ENCODE measurements at places on chromosomes 6 and 20.

GRCh38 chr20:38260025-38260377 is 534 bp downstream of the KIAA1755 start:
- no peak for DNase-seq

DNA sequence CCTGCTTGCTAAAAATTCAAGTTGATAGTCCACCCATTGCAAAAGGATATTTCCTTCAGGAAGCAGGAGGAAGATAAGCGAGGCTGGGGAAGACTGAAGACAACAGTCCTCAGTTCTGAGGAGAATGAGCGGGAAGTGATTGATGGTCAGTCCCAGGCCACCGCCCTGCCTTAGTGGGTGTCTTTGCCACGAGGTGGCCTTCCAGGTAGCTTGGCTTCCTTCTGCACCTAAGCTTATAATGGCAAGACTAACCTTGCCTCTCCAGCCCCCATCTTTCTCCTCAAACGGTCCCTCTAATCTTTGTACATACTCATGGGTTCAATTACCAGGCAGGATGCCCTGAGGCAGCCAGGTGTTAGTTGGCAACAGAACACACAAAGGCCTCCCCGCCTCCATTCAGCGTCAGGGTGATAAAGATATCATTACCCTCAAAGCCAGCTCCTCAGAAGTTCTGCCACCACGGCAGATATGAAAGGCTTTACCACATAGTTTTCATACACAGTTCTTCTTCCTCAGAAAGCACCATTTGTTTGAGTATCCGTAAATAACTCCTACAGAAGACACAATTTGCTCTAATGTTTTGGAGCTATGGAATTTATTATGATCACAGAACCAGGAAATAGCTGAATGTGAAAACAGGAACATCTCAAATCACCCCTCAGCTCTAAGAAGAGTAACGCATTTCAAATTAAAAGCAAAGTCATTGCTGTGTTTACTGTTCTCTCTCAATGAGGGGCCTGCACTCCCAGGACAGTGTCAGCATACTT is 249.4 kb downstream of the ATXN1 start:
- peak; percentile 64 for DNase-seq

DNA sequence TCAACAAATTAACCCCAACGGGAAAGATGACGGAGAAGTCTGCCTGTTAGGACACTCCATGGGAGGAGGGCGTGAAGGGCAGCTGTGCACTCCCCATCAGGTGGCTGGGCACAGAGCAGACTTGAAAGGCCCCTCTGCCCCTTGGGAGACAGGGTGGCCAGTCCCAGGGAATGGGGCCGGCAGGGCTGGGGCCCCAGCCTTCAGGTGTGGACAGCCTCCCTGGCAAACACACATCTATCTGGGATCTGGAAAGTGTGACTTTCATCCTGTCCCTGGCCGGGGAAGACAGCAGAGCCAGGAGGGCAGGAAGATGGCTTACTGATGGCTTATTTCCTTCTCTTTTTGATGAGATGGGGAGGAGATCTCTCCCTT is 4.5 kb upstream of the FRMD1 start:
- no peak for DNase-seq

- no peak for DNase-seq
Measured at GRCh38 chr6:159259441-159260125, 90.4 kb downstream of the FNDC1 start.

GRCh38 chr6:90294614-90294988 is 2.0 kb downstream of the BACH2 start:
- peak; percentile 64 for DNase-seq

GRCh38 chr6:67594366-67594765 is 1040.7 kb upstream of the ADGRB3 start:
- no peak for DNase-seq

DNA sequence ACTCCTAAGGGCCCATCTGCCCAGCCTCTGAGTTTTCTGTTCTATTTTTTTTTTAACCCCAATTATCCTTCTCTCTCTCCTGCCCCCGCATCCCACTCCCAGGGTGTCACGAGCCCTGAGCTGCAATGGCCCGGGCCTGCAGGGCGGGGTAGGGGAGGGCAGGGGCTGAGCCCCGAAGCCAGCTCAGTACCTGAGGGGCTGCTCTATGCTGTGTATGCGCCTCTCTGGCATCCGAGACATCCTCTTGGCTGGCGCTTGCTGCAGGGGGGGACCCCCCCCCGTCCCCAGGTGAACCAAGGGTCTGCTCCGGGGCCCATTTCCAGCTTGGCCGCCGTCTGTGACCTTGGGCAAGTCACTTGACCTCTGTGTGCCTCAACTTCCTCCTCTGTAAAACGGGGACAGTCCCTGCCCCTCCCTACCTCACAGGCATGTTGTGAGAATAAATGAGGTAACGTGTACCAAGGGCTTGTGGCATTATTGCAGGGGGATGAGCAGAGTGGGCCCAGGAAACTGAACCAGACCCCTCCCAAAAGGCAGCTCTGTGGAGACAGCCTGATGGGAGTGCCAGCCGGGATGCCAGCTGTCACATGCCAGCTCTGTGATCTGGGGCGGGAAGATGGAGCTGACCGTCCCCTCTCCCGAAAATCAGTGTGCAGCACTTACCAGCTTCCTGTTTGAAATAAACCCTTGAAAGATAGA is 13.0 kb upstream of the MYL9 start:
- no peak for DNase-seq

DNA sequence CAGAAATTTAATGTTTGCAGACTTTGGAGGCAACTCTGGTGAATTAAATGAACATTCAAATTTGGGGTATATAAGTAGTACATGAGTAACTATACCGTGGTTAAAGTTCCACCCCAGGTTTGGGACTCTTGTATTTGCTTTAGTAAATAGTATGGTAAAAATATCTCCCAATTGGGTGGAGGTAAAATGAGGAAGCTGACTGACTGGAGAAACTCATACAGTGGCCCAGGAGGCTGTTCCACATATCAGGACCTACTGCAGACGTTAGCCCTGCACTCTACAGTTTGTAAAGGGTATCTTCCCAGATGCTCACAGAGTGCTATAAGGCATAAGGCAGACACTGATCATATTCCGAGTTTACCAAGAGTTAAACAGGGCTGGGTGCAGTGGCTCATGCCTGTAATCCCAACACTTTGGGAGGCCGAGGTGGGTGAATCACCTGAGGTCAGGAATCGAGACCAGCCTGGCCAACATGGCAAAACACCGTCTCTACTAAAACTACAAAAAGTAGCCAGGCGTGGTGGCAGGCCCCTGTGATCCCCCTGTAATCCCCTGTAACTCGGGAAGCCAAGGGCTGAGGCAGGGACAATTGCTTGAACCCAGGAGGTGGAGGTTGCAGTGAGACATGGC is 53.7 kb downstream of the CPXM1 start:
- no peak for DNase-seq

GRCh38 chr6:45416700-45417099 is 39.0 kb upstream of the SUPT3H start:
- DNase-seq = no peak

DNA sequence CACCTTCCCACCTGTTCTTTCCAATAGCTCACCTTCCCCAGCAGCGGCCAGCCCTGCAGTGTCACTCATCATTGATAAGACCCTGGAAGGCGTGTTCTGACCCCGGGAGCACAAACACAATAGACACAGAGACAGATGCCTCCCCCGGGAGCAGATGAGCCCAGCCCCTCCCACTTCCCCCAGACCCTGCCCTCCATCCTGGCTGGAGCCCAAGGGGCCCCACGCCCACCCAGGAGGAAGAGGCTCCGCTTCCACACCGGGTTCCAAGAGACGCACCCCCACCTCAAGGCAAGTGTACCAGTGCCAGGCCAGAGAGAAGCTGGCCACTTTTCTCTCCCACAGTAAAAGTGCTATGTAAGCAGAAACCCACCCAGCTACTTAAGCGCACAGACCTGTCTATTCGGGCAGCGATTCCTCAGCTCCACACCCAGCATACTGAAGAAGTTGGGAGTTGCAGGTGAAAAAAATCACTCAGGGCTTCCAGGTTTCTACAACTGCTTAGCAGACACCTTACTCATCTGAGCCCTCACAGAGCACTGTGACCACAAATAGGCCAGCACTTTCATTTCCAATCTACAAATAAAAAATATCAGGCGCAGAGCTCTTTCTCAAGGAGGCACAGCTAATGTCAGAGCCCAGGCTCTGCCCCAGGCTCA is 93.4 kb upstream of the NXT1 start:
- no peak for DNase-seq

DNA sequence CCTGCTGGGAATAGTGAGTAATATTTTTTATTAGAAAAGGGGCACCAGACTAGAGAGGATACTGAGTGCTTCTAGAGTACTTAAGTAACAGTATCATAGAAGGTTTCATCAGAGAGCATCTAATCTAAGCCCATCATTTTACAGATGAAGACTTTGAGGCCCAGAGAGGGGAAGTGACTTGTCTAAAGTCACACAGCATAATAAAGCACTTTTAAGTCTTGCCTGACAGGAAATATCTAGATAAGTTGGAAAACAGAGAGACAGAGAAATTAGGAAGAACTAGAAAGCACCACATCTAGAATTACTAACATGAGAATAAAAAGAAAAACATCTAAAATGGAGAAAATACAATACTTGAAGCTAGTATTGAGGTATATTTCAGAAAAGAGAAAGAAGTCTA is 6.0 kb downstream of the HLA-DMA start:
- no peak for DNase-seq

DNA sequence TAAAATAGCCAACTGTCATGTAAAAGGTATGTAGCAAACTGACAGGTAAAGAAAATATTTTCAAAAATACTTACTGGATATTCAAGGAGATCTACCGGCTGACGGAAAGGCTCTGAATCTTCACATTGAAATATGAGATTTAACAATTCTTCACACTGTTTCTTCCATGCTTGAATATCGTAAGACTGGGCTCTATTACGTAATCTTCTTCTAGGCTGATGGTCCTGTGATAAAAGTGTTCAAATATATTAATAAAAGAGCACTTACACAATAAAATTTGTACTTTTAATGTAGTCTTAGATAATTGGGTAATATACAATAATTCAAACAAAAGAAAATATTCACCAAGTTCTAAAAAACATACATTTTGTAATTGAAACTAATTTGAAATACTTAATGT is 87.4 kb downstream of the IRAK1BP1 start:
- DNase-seq = no peak

DNA sequence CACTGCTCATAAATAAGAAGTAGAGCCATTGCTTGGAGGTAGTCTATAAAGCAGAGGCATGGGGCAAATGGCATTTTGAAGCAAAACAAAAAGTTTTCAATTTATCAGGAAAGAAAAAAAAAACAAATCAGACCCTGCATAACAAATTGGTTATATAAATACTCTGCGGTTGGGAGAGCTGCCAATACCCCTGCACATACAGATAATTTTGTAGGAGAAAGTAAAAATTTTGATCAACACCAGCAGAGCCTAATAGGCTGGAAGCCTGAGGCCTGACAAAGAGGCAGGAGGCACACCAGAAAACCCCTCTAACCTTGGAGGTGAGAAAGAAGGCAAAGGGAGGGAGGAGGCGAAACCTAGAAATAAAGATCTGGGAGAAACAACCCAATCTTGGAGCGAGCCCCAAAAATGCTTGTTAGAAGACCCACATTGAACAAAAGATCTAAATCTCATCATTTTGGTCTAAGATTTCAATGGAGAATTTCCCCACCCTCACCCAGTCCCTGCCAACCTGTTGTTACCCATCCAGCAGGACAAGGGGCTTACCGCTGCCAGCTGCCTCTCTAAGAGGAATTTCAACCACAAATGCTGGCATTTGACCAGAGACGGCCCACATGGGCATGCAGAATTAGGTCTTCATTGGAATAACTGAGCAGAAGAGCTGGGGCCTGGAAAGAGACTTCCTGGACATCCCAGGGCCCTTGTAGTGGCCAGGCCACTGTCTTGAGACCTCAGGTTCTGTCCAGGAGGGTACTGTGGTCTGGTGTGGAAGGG is 28.4 kb downstream of the FOXA2 start:
- no peak for DNase-seq

DNA sequence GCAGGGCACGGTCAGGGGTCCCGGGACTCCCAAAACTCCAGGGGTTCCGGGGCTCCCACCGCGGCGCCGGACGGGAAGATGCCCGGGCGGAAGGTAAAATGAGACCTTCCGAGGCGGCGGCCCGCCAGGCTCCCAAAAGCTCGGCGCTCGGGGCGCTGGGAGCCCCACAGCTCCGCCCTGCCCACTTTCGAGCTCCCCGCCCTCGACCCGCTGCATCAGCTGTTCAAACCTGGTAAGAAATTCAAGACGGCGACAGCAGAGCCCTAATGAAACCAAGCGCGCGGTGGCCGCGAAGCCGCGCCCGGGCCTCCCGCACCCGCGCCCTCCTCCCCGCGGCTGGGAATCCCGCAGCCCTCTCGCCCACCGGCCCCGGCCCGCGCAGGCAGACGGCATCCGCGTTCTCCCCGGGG is 369 bp downstream of the SLC4A11 start:
- peak; percentile 73 for DNase-seq

GRCh38 chr6:41602864-41603608 is 35.2 kb upstream of the MDFI start:
- peak; percentile 86 for DNase-seq

- no peak for DNase-seq
Measured at GRCh38 chr6:40256831-40257230, 322.6 kb upstream of the MOCS1 start.

DNA sequence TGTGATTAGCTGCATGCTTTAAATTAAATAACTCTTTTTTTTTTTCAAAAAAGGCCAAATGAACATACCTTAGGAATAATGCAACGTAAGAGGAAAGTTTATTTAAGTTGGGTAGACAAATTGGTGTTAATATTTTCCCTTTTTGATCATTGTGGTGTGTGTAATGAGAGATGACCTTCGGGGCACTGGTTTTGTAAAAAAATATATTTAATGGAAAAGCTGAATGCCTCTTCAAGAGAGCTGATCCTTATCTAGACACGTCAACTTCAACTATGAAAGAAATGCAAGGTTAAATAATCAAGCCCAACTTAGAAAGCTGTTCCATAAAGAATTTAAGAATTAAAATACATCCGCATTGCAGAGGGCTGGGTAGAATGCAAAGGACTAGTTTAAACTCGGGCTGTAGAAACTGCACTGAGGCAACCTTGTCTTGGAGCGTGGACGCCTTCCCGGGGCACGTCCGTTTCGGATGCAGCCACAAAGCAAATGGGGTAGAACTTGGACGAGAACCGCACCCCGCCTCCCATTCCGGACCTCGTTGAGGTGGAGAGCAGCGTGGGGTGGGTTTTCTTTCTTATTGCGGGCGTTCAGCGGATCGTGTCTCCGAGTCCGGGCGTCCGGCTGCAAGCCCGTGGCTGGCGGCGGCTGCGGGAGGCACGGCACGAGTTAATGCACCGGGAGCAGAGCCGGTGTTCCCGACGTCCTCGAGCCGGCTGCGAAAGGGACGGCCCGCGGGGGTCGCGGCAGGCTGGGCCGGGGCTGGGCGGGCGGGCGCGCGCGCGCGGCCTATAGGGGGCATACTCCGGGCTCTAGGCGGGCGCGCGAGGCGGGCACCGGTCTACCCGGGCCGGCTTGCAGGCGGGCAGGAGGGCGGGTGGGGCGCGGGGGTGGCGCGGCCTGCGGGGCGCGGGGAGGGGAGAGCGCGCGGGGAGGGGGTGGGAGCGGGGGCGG is 1.9 kb downstream of the JARID2 start:
- peak; percentile 79 for DNase-seq

DNA sequence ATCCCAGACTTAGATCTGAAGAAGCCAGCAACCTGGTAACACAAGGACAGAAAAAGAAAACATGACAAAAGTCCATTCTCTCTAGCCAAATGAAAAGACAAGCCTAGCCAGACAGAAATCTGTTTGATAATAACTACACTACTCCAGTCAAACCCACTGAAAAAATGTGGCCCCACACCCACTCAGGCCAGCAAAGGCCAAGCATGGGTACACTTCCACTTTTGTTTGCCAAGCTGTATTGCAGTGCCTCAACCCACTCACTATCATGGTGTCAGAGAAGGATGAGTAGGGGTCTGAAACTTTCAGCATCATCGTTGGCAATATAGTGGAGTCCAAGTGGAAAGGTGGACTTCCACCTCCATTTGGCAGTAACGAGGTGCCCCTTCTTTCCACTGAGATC is 45.8 kb downstream of the EPM2A start:
- no peak for DNase-seq

- DNase-seq = no peak
Measured at GRCh38 chr6:53280207-53280606, 68.5 kb downstream of the ELOVL5 start.

Measured in activated CD4-positive, alpha-beta T cell treated with anti-CD3 and anti-CD28 coated beads for 36 hours (primary cell).